ENCODE measurements at places on chromosomes 4 and X.

- DNase-seq, result peak; percentile 61
Measured at GRCh38 chr4:128379860-128380259, 92.2 kb upstream of the PGRMC2 start.

GRCh38 chr4:70930530-70931256 is 28.5 kb downstream of the MOB1B start:
- no peak for DNase-seq

GRCh38 chrX:131402124-131402811 is 113.2 kb upstream of the IGSF1 start:
- no peak for DNase-seq

GRCh38 chr4:957581-958313 is 15.6 kb downstream of the DGKQ start:
- DNase-seq, result no peak

GRCh38 chrX:12206413-12206812 is 68.1 kb downstream of the FRMPD4 start:
- DNase-seq, result no peak

DNA sequence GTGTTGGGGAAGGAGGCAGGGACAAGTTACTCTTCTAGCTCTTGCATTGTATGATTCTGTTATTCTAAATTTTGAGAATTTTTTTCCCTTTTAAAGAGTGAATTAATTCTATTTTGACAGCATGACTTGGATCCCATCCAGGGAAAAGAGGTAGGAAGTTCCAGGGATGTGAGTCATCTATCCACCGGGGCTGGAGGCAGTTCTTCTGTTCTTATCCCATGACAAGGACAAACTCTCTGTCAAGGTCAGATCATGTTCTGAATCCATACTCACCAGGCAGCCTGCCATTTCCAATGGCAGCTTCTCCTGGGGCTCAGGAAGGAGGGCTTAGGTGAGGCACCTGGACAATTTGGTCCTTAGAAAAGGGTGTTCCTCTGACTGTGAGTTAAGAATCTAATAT is 132.0 kb upstream of the MED14 start:
- peak; percentile 56 for DNase-seq

GRCh38 chr4:54050214-54050904 is 14.0 kb downstream of the CHIC2 start:
- DNase-seq, result peak; percentile 40

GRCh38 chr4:74117024-74117534 is 18.1 kb upstream of the CXCL2 start:
- DNase-seq, result peak; percentile 97

DNA sequence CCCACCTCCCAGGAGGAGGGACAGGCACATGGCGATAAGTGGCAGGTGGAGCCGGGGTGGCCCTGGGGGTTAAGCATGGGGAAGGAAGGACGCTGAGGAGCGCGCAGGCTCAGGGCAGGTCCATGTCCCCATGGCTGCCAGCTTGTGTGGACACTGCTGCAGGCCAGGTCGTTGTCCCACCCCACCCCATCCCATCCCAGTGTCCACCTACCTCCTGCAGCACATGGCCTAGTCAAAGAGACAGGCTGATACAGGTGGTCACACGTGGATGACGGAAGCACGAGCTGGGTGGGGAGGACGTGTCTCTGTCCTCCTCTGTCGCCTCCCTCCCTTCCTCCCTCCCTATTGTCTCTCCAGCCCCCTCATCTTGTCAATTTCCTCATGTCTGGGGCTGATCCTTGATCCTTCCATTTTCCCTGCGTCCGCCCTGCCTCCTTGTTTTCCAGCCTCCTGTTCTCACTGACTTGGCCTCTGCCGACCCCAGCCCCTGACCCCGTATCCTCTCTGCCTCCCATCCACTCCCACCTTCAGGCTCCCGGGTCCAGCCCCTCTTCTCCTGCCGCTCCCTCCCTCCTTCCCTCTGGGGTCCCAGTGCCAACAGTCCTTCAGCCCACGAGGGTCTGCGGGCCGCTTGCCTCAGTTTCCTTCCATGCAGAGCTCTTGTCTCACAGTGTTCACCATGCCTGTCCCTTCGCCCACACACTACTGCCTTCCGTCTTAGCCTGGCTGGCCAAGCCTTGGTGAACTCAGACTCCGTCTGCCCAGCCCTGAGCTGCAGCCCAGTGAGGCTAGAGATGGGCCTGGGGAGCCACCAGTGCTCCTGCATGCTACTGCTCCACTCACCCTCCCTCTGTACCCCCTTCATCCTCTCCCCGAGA is 15.5 kb upstream of the ADD1 start:
- no peak for DNase-seq

DNA sequence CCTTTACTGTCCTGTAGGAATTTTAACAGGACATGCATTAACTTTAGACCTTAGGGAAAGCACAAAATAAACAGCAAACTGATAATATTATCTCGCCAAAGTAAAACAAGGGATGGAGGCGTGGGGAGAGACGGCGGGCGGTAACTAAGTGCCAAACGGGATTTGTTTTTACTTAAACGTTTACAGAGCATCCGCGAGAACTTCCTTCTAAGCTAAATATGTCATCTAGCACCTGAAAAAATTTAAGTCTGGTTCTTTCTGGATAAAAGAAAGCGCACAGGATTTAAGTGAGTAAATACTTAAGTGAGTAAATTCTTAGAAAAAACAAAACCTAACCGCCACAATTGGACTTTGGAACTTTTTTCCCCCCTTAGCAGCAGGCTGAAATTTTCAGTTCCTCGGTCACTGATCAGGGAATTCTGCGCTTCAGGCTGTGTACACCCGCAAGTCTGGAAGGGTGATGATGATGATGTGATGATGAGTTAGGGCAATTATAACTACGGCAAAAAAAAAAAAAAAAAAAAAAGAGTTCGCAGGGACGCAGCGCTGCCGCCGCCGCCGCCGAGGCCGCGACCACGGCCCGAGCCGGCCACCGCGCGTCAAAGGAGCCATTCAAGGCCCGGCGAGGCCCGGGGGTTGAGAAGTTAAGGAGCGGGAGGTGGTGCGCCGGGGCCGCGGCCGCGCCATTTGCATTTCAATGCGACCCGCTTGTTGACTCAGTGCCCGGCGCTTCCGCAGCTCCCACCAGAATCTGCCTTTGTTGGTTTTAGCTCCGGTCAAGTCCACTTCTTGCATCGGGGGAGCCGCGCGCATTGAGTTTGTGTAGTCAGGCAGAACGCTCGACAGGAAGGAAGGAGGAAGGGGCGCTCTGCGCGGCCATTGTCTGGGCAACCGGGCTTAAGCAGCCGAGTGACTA is 108.8 kb downstream of the SPRY1 start:
- DNase-seq, result peak; percentile 76

DNA sequence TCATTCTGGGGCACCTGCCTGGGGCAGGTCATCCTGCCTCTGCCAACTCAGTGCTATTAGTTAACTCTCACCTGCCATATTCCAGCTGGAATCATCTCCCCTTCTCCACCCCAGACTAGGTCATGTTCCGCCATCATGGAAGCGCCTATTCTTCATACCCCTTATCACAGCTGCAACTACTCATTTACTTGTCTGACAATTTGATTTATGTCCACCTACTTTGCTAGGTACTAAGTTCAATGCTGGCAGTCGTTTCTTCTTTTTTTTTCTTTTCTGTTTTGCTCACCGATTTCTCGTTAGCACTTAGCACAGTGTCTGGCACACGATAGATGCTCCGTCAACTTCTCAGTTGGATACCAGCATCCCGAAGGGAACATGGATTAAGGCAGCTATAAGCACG is 1.1 kb upstream of the FMR1 start:
- DNase-seq, result no peak

DNA sequence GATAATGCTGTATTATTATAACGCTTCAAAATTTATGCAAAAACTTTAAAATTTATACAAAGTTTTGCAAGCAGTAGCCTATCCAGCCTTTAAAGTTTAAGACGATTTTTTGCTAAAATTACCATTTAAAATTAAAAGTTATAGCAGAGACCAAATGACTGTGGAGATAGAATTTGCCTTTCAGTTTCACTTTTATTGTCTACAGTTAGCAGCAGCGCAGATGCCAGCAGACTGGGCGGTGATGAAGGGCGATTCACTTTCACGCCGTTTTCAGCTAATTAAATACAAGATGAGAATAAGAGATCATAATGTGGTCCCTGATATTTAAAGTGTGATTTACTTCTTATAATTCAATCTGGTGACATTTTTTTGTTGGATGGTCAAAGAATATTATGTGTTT is 1381.5 kb upstream of the ADGRL3 start:
- DNase-seq, result no peak

DNA sequence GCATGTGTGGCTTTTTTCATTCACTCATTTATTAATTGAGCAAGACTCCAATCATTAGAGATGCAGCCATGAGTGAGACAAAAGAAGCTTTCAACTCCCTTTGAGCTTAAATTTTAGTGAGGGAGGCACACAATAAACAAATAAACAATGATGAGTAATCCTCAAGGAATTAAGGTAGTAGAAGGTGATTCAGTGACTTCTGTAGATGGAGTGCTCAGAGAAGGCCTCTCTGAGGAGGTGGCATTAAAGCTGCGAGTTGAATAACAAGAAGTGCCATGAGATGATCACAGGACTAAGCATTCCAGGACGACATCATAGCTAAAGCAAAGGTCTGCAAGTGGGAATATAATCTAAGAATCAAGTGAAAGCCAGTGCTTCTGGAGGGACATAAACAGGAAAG is 77.6 kb downstream of the NWD2 start:
- no peak for DNase-seq

DNA sequence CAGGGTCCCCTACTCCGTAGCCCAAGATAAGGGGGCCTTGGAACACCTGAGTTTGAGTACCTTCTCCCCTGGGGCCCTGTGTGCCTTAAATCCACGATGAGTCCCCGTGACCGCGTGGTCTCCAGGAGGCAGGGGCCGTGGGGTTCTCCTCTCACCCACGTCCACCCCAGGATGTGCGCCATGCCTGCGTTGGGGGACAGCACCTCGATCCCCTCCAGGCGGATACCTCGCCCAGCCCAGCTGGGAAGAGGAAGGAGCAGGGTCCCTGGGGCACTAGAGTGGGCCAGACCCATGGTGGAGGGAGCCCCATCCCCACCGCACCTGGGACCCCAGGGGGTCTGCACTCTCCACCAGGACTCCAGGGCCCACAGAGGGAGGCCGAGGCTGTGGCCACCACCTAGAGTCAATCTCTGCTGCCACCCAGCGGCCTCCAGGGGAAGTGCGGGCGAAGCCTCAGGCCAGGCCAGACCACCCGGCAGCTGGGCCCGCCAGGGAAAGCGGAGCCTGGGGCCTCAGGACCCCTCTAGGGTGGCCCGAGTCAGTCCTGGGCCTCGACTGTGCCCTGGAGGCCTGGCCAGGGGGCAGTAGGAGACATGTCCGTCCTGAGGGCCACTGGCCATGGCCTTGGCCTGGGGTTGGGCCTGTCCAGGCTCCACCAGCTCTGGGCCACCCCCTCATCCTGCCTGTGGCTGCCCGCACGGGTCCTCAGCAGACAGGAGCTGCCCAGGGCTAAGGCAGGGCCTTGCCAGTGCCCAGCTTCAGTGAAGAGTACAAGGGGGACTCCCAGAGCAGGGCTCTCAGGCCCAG is 55.0 kb downstream of the FAM53A start:
- peak; percentile 51 for DNase-seq

DNA sequence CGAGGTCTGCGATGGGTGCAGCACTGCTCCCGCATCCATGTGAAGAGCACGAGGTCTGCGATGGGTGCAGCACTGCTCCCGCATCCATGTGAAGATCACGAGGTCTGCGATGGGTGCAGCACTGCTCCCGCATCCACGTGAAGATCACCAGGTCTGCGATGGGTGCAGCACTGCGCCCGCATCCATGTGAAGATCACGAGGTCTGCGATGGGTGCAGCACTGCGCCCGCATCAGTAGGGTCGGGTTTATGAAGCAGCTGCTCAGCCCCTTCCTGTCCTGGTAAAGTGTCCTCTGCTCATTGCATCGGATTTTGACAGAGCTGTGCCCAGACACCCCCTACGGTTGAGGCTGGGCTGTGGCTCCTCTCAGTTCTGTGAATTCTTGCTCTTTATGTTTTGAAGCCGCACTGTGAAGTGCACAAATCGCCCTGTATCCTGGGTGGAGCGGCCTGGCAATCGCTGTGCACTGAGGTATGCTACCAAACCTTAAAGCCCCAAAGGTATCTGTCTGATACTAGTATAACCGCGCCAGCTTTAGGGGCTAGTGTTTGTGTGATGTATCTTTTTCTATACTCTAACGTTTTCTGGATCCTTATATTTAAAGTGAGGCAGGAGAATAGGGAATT is 98.7 kb downstream of the CPZ start:
- DNase-seq, result no peak

DNA sequence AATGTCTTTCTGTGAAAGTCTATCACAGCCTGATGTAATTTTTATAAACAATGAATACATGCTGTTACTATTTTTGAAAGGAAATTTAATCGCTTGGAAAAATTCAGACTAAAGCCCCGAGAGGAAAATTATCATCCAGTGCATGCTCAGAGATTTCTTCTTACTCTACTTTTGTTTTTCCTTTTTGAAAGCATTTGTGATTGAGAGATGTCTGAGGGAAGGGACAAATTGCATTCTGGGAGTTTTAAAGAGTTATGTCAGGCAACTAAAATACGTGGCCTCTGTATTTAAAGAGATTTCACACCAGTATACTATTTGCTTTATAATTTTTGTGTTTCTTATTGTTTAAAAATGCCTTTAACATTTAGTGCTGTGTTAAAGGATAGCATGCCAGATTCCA is 1.4 kb upstream of the ZFX start:
- no peak for DNase-seq

DNA sequence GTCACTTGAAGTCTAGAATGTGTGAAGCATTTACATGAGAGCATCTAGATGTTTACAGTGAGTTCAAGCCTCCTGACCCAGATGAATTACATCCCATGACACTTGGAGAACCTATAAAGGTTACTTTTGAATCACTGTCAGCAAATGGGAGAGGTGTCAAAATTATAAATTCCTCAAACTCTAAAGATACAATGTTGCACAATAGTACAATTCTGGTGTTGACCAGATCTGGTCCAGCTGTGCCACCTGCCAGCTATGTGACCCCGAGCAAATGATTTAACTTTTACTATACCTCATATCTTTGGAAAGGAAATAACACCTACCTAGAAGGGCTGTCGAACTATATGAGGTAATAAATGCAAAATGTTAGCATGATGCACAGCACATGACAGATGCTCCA is 69.8 kb downstream of the JADE1 start:
- no peak for DNase-seq

- DNase-seq, result no peak
Measured at GRCh38 chr4:119471259-119471658, 149.3 kb upstream of the FABP2 start.

GRCh38 chr4:3269991-3270611 is 21.1 kb downstream of the MSANTD1 start:
- no peak for DNase-seq

GRCh38 chrX:10398215-10398614 is 222.2 kb downstream of the MID1 start:
- no peak for DNase-seq

DNA sequence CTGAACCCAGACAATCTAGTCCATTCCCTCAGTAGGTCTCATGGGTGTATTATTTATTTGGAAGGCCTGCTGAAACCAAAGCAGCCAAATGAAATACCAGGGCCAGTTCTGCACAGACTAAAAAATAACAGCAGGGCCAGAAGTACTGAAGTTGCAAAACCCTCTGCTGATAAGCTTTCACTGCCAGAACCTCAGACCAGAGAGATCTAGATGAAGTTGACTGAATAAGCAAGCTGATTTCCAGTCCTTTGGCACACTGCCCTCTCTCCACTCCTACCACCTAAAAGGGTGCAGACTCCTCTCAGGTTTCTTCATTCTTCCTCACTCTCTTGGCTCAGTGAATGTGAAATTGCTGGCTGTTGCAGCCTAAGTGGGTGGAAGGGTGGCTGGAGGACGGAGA is 276.7 kb upstream of the KLF3 start:
- DNase-seq, result peak; percentile 97

GRCh38 chr4:30770049-30770549 is 49.9 kb downstream of the PCDH7 start:
- DNase-seq, result peak; percentile 49

GRCh38 chrX:153312041-153312440 is 9.5 kb downstream of the PNMA6F start:
- no peak for DNase-seq
